ENCODE measurements at places on chromosomes 6 and 20.

DNA sequence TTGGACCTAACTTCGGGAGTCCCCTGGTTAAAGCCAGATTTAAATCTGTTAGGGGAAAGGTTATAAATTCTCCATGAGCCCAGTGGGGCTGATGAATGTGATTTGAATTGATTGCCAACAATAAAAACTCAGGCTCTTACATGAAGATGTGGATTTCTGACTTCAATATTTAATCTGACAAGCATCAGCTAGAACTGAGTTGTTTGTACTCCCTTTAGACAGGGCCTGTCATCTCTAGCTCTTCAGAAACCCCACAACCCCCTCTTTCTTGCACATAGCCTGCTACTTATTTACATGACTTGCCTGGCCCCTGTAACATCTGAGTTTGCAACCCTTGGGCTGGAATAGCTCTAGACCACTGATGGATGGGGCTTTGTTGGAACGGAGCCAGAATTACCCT, 191.6 kb upstream of the PLCB4 start:
- DNase-seq = no peak

DNA sequence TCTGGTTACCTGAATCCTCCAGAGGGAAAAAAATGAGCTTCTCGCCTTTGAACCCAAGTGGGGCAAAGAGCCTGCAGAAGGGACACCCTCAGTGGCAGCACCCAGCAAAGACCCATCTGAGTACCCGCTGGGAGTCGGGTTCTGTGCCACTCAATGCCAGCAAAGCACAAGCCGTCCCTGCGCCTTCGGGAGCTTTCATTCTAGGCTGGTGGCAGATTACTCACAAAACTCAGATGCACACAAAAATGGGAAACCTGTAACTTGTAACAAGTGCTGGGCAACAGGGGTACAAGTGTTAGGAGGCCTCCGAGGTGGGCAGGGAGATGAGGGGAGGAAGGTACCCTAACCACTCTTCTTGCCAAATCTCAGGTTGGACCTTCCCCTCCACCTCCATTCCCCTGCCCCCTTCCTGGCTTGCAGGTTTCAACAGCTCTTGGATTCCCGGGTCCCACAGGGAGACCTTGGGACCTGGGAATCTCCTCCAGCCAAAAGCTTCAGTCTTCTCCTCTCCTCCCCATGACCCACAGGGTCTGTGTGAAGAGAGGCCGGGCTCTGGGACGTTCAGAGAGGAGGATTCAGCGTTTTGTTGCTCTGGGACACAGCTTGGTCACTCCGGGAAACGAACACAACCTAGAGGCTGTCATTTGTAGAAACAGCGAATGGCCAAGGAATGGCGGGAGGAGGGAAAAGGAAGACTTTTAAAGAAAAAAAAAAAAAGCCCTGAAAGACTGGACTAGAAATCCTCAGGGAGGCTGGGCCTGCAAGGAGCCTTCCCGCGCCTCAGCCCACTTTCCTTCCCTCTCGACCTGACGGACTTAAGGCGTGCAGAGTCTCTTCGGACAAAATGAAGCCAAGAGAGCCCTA, 1.2 kb upstream of the PARD6B start:
- no peak for DNase-seq

DNA sequence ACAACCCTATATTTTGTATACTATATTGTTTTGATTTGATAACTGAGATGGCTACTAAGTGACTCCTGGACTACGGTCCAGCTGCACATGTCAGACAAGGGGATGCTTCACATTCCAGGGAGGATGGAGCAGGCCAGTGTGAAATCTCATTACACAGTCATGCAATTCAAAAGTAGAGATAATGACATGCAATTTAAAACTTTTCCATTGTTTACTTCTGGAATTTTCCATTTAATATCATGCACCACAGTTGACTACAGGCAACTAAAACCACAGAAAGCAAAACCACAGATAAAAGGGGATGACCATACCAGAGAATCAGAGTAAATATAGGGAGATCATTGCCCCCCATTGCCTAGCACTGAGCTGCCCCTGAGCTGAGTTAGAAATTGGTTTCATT, 366.4 kb downstream of the BTBD9 start:
- DNase-seq = no peak

DNA sequence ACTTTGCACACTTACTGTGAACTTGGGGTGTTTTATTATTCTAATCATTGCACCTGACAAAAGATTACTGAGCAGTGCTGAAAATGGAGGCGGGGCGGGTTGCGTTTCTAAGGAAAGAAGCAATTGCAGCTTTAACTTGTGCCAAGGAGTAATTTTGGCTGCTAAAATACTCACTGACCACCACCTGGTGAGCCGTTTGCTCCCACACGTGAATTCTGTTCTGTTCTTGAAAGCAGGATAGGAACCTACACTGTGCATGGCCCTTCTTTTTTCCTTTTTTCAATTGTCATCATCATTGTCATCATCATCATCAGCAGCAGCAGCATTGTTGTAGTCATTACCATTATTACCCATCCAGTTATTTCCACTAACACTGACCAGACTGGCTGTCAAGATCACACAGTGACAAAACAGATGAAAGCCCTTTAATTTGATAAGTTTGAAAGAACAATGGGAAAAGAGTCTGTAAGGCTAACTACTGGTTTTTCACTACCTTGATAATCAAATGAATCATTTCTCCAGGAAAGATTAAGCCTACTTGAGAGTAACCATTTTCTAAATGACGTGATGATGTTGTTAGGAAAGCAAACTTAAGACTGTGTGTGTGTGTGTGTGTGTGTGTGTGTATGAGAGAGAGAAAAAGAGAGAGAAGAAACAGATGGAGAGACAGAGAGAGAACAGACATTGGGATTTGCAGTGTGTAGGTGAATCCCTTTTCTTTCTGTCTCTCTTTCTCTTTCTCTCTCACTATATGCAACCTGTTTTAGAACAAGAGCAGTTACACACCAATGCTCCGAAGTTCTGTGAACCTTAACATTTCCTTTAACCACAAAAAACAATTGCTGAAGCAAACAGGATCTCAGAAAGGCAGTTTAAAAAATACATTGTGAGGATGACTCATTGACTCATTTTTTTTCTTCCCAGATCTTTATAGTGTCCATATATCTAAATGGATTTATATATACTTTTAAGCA, 3.8 kb downstream of the RIPOR2 start:
- DNase-seq = peak; percentile 47

- no peak for DNase-seq
Observed at GRCh38 chr6:170080828-170081371, 210.0 kb downstream of the DLL1 start.

DNA sequence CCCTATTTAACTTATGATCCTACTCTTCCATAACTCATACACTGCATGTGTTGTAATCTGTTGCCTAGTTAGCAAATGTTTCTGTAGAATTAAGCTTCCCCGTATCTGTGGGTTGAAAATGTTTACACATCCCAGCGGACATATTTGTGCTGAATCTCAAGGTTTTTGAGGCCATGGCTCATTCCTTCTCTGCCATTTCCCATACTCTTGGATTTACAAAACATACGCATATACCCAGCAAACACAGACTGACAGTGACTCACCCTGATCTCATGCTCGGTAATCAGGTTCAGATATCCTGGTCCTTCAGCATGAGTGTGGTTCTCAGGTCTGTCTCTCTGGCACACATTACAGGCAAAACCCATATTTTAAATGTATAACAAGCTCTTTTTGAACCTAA, 58.7 kb downstream of the AGPAT4 start:
- DNase-seq = no peak

DNA sequence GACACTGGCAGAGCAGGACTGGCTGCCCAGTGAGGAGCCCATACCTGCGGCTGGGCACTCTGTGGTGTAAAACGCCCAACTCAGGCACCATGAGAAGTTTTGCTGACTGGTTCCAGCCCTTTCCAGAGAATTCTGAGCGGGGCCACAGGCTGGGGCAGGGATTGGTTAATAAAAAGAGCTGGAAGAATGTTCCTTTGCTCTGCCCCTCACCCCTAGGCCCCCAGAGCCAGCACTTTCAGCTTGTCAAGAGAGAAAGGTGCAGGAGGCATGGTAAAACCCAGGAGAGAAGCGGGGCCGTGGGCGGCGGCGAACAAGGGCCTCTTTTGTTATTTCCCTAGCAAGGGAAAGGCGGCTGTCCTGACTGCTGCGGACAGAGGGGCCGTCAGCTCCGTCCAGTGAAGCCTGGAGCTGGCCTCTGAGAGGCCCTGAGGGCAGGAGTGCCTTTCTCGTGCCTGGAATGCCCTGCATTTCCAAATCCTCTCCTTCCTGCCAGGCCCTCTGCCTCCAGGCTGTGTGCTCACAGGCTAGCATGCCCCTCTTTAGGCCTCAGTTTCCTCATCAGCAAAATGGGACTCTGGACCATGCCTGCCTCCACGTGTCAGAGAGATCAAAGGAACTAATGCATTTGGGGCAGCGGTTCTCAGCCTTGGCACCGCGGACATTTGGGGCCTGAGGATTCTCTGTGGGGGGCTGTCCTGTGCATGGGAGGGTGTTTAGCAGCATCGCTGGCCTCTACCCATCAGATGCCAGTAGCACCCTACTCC, 12.9 kb downstream of the SLC13A3 start:
- DNase-seq = no peak

DNA sequence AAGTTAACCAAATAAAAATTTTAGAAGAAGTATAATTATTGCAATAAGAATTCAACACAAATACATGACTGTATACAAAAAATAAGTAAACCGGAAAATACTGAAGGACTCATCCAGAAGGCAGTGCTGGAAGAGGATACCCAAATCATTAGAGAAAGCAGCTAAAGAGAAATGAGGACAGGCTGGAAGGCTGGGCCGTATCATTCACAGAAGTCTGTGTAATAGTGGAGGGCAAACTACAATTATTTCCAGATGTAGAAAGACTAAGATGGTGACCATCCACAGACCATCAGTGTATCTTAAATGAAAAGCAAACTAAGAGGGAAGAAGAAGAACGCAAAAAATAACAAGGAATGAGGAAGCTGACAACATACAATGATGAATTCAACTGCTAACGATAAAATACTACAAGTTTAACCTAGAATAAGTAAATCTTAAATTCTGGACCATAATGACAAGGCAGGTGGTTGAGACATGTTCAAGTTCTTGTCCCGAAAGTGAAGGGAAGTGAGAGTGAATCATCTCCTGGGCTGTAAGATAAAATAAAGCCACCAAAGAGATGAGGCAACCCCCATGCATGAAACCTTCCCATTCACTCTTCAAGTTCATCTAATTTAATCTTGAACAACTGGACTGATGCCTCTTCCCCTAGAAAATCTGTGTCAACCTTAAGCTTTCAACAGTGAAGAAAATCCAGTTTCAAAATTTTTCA, 71.5 kb downstream of the SLC23A2 start:
- DNase-seq = no peak

- no peak for DNase-seq
Observed at GRCh38 chr20:2920473-2920872, 47.2 kb downstream of the PTPRA start.

- no peak for DNase-seq
Observed at GRCh38 chr20:32440758-32441078, 82.6 kb downstream of the ASXL1 start.

DNA sequence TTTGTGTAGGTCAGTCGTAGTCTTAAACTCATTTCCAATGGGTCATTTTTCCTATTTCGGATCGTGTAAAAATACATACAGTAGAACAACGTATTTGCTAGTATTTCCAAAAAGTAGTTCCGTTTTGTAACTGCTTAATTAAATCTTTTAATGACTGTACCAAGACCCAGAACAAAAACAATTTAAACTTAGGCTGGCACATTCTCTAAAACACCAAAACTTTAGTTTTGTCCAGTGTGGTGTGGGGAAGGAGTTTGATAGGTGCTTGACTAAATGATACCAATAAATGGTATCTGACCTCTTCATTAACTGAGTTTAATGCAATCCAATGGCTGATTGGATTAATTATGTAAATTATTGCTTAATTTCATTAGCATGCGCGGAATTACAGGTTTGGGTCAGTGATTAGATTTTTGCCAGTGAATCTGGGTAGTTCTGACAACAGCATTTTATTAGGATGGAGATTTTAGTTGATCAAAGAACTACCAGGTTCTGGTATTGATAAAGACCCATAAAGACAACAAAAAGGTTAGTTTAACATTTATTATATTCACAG, 20.8 kb downstream of the OR2B2 start:
- no peak for DNase-seq

DNA sequence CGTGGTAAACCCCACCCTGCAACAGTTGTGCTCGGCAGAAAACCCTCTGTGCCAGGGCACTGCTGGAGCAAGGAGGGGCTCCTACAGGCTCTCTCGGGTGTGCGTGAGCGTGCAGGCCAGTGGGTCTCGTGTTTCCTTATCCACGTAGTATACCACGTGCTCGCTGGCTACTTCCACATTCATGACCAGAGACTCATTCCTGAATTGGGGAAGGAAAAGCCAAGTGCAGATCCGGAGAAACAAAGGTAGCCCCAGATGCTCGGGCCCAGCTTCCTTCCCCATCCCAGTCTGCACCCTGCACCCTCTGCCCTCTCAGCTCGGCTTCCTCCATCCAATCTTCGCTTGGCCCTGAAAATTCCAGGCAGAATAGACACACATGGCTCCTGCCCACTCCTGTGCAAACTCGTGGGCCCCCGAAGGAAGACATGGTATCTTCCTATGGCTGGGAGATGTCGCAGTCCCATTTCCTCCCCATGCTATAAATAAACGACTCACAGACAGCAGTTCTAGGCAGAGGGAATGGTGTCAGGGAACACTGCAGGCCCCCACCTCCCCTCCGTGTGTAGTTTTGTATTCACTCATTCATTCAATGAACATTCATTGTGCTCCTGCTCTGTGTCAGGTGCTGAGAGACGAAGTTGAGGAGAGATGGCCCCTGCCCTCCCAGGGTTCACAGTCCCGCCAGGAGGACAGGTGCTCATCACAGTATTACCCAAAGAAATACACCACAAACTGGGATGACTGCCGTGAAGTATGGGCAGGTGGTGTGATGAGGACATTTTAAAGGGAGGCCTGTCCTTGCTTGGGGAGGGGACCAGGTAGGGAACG, 29.6 kb downstream of the NPEPL1 start:
- DNase-seq = no peak

DNA sequence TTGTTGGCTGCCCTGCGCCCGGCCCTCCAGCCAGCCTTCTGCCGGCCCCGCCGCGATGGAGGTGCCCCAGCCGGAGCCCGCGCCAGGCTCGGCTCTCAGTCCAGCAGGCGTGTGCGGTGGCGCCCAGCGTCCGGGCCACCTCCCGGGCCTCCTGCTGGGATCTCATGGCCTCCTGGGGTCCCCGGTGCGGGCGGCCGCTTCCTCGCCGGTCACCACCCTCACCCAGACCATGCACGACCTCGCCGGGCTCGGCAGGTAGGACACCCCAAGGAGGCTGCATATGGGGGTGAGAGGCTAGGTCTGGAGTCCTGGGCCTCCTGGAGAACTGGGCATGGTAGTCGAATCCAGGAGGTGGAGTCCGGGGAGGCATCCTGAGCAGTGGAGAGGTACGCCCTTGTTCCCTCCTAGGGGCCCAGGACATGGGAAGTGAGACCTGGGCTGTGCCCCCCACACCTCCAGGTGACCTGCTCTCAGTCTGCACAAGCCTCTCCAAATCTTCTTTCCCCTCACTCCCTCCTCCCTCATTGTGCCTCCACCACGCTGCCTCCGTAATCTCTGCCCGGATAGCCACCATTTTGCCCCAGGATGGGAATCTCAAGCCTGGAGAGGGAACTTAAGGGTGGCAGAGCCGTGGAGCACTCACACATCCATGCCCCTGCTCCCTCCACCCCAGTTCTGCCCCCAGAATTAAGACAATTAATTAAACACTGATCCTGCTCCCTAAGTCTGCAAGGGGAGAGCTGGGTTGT, 541 bp downstream of the CDC25B start:
- no peak for DNase-seq

Data from KBM-7 (cell line).